ENCODE measurements at places on chromosomes 2 and 18.

DNA sequence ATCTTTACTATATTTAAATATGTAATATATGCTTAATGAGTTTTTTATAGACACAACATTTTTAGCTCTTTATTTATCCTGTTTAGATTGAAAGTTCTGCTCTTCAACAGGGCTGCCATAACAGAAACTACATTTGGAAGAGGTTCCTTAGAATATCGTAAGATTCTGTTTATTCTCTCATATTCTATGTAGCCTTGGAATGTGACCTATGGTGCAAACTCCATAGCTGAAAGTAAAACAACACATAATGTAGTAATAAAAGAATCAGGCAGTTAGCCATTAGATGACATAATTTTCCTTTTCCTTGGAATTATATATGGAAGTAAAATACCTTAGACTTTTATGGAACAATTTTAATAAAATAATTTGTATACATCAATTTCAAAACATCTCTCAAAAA lies 91.3 kb downstream of the ZNF804A start:
- DNase-seq: no peak

DNA sequence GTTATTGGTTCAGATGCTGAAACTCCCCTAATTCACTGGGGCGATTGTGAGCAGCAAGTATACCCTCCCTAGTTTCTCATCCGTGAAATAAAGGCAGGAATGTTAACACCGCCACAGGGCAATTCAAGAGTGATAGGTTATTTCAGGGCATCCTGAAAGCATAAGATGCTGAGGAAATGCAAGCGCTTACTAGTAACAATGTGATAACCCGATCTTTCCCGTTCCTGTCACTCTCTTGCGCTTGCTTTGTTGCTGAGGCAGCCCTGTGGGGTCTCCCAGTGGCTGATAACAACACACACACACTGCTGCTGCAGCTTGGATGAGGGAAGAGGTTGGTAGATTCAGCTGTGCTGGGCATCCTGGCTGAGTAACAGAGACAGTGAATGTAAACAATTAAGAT lies 259.3 kb downstream of the AGPS start:
- no peak for DNase-seq

DNA sequence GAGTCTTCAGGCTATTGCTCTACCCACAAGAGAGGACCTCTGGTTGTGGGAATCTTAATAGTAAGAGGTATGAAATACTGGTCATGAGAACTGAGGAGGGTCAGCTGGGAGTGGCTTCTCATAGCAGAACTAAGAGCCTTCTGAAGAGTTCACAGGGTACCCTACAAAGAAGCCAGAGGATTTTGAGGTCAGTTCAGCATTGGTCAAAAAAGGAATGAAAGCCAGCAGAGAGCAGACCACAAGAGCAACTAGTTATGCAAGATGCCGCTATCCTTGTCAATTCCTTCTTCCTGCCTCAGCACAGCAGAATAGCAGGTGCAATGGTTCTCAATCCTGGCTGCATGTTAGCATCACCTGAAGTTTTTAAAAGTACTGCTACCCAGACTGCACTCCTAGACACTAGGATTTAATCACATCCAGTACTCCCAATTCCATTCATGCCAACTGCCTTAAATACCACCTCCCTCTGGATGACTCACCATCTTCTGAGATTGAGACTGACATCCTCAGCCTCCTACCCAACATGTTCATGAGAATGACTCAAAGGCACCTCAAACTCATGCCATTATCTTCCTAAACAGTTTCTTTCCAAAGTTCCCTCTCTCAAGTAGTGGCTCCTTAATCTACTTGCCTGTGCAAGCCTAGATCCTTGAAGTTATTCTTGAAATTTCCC lies 81.0 kb upstream of the RBMS1 start:
- no peak for DNase-seq

DNA sequence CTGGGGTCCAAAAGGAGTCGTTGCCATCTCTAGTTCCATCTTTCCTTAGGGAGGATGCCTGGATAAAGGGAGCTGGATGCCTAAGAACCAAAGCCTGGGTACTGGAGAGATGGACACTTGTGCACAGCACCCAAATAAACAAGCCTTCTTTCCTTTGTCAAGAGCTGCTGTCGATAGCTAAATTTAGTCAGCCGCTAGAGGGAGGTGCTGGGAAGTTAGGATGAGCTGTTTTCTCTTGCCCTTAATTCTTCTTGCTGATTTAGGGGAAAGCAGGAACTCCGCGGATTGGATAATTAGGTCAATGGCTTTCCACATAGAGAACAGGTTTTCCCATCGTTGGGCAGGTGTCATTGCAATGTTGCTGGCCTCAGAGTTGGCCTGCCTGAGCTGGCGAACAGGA lies 30.9 kb upstream of the SERPINB12 start:
- no peak for DNase-seq

DNA sequence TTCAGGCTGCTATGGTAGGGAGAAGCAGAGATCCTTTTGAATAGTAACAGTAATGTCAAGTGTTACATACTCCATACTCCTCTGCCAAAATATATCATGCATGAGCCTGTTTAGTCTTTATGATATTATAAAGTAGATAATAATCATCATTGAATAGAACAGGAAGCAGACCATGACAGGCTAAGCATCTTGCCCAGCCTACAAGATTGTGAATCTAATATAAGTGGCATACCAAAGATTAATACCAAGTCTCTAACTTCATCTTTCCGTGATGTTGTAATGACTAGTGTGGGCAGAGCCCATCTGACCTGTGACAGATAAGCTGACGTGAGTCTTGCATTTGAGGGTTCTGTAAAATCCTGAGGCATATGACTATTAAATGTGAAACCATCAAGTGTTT lies 13.1 kb downstream of the NDUFB3 start:
- DNase-seq: no peak

GRCh38 chr2:100136310-100136709 lies 6.1 kb downstream of the AFF3 start:
- no peak for DNase-seq

DNA sequence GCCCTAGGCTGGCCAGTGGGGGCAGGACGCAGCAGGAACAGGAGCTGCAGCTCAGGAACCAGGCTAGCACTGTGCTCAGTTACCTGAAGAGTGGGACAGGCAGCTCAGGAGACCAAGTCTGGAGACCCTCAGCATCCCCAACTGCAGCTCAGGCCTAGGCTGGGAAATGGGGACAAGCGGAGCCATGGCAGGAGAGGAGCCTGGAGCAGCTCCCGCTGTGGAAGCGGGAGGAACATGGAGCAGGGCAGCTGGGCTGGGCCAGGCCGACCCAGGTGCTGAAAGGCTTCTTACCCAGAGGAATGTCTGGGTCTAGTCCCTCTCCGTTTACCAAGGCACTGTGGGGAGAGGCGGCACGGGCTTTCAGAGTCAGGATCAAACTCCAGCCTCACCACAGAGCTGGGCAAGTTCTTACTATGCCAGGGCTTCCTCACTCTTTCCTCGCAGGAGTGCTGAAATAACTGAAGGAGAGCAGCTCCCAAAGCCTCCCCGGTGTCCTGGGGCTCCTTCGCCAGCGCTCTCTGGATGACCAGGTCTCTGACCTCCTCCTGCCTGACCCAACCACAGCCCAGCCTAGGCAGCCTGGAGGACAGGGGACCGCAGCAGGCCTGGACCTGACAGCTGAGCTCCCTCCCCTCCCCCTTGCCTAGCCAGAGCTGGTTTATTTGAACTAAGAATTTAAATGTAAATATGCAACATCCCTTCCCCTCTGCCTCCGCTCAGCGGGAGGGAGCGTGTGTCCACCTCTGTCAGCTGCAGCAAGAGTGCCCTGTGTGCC lies 247.8 kb upstream of the SIX2 start:
- no peak for DNase-seq

Measured in activated CD8-positive, alpha-beta memory T cell treated with anti-CD3 and anti-CD28 coated beads for 48 hours (primary cell).